ENCODE measurements at places on chromosomes 2 and 18.

- no peak for DNase-seq
These were observed 1134.9 kb upstream of the FAM98A start for GRCh38 chr2:34734042-34734441.

DNA sequence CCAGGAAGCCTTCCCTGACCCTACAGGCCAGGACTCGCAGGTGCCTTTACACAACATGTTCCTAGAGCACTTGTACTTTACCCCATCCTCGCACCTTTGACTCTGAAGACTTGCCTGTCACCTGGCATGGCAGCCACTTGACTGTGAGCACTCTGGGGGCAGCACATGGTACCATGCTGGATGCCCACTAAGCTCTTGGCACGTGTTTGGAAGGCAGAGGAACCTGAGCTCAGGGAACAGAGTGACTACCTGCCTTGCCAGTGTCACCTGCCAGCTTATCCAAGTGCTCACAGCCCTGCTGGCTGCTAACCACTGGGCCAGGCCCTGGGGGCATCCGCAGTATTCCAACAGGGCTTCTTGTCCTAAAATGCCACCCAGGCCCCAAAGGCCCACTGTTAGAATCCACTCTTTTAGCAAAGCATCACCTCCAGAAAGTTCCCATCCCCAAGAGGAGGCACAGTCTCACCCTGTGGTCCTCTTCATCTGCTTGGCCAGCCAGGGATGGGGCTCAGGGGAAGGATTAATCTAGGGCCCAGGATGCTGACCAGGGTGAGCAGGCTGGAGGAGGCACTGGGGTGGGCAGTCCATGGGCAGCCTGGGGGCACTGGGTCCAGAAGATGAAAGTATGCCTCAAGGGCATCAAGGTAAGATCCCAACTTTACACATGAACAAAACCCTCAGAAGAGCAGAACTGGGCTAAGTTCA is 57.0 kb downstream of the ZBTB7C start:
- no peak for DNase-seq

GRCh38 chr2:10987861-10988260 is 76.1 kb downstream of the KCNF1 start:
- DNase-seq = no peak

- no peak for DNase-seq
These were observed 209.8 kb downstream of the ZBTB7C start for GRCh38 chr18:48199399-48199798.

DNA sequence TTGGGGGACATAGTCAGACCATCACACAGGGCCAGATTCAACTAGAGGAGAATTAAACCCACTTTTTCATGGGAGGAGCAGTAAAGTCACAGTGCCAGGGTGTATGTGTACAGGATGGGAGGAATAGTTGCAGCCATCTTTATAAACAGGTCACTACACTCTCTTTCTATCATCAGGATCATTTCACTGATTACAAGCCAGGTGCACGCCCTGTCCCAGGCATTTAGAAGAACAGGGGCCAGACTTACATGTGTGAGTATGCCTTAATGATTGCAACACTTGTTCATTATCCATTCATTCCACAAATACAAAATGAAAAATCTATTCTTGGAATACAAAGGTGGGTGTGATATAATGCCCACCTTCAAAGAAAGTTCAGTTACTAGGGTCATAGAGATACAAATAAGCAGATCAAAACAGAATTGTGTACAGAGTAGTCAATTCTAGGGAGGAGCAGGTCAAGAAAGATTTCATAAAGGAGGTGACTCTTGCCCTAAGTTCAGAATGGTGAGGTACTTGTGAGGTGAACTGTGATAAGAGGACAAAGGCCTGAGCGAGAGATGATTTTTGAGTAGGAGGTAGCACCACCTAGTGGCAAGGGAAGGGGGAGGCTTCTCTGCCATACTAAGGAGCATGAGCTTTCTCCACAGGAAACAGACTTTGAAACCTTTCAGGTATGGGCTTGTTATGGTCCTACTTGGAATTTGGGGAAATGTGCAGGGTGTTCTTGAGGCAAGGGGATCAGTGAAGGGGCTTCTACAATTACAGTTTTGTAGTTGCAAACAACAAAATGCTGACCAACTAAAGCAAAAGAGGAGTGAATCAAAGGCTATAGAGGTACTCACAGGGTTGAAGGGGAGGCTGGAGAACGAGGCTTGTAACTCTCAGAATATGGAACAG is 156.3 kb downstream of the SUCLG1 start:
- DNase-seq = no peak
